Activated T-helper 9 cell treated with anti-CD3 and anti-CD28 coated beads, Interleukin-2, amount 50 U/mL, for 16 hours (primary cell): ENCODE measurements at places on chromosomes 11 and 22.

GRCh38 chr11:86177302-86177701 lies 67.3 kb upstream of the EED start:
- DNase-seq = no peak

DNA sequence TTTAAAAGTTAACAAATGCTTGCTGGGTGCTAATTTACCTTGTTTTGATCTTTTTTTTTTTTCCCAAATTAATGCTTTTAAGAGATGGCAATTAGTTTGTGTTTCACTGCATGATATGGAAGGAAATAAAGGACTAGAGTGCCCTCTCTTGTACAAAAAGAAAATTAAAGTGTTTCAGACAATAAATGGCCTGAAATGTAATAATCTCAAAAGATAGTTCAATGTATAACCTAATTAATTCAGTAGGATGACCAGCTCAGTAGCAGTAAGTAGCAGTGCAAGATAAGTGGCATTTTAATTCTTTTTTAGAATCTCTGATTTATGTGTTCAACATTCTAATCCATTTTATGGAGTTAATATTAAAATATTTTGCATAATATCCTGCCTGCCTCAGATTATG lies 39.9 kb upstream of the MYO18B start:
- no peak for DNase-seq

DNA sequence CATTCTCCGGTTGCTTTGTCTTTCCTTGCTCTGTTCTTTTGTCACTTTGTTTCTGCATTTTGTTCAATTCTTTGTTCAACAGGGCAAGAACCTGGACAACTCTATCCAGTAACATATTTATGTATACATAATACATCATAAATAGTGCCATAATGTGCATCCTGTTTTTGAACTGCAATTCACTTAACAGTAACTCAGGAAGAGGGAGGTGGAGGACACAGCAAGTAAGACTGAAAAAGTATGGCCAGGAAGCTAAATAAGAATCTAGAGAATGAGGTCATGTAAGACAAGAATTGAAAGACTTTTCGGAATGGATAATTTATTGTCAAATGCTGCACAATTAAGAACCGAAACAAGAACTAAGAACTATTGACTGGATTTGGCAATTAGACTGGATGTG lies 29.2 kb upstream of the CHORDC1 start:
- no peak for DNase-seq

DNA sequence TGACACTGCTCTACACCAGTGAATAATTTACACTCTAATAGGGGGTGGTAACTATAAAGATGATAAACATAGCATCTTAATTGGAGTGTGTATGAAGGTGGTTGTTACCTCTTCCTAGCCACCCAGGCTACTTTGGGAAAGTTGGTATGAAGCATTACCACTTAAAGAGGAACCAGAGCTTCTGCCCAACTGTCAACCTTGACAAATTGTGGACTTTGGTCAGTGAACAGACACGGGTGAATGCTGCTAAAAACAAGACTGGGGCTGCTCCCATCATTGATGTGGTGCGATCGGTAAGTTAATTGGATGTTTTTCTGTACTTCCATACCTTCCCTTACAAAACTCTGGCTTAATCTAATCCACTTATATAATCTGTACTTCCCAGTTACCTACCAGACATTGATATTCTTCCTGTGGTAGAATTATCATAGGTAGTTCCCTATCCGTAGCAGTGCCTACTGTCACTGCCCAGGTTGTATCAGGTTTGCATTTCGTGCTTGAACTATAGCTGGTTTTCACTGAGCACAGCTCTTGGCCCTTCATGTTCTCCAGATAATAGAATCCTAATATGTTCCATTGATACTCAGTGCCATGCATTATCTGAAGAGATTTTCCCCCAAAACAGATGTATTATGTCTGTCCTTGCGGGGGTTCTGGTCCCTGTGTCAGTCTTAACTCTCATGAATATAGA lies 2.2 kb downstream of the RPL27A start:
- DNase-seq = no peak

DNA sequence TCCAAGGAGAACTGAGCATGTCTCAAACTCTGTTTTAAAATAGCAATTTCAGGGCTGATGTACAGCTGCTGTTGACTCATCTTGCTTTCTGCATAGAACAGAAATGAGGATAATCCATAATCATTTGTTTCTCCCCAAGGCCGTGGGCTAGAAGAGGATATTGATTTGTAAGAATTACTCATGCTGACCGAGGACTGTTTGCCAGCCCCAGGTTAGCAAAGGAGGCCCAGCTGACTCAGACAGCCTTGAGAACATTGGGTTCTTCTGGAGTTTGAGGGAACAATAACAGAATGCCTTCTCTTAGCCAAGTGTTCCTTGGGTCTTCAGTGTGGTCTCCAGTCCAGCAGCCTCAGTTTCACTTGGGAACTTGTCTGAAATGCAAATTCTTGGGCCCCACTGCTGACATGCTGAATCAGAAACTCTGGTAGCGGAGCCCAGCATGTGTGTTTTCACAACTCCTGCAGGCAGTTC lies 92.0 kb downstream of the ZC3H12C start:
- no peak for DNase-seq

DNA sequence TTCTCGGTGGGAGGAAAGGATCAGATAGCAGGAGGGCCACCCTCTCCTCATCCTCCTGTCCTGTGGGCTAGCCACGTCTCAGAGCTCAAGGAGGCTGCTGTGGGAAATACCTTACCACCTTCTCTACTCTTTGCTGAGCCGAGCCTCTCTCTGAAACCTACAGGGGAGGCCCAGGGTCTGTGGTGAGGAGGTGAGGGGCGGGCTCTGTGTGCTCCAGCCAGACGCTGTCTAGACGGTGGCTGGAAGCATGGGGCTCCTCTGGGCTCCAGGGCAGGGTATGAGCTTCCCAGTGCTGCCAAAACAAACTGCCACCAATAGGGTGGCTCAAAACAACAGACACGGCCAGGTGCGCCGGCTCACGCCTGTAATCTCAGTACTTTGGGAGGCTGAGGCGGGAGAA lies 5.5 kb upstream of the TMPRSS6 start:
- no peak for DNase-seq
